ENCODE measurements at places on chromosomes 5 and 9. TPM values are rescaled to one million over a fixed set of nuclear protein-coding genes. Genes with fewer than 3 reads are reported as not detected.

GRCh38 chr5:159518371-159518770, 188.1 kb upstream of the IL12B start:
- no peak for DNase-seq
- H3K27me3 ChIP-seq = no peaks in the 10 kb centered on the region
- no peak overlapping the region for H3K4me3 ChIP-seq
- H3K36me3 ChIP-seq = no peaks in the 10 kb centered on the region

The YIPF5 gene
- 42.0 TPM for total RNA-seq

GRCh38 chr5:3252235-3252634, 343.4 kb upstream of the IRX1 start:
- H3K4me3 ChIP-seq = no peak overlapping the region
- DNase-seq = no peak
- no peak overlapping the region for H3K27ac ChIP-seq
- no peaks in the 10 kb centered on the region for H3K4me1 ChIP-seq

The CYLC2 gene
- total RNA-seq = not detected

DNA sequence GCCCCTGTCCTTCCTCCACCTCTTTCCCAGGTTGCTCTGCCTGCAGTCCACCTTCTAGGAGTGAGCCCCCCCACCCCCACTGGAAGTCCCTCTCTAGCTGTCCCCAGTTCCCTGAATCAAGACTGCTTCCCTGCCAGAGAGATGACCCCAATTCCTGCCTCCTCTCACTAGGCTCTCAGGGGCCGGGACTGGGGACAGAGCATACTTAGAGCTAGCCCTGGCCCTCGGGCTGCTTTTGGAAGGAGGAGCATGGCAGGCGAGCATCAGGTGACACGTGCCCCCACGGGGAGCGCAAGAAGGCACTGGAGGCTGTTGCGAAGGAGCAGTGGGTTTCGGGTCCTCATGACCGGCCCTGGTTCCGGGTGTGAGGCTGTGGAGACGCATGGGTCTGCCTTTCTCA, 9.7 kb downstream of the TRAF2 start:
- H3K27me3 ChIP-seq = no peaks in the 10 kb centered on the region
- DNase-seq = no peak
- H3K4me3 ChIP-seq = no peak overlapping the region
- no peaks in the 10 kb centered on the region for H3K4me1 ChIP-seq
- H3K36me3 ChIP-seq = peaks cover 9% of the 10 kb centered on the region
- no peak overlapping the region for H3K27ac ChIP-seq

- H3K27ac ChIP-seq = no peak overlapping the region
- no peak for DNase-seq
- H3K4me3 ChIP-seq = no peak overlapping the region
Measured at GRCh38 chr9:69045821-69046220, 10.3 kb downstream of the FXN start.

DNA sequence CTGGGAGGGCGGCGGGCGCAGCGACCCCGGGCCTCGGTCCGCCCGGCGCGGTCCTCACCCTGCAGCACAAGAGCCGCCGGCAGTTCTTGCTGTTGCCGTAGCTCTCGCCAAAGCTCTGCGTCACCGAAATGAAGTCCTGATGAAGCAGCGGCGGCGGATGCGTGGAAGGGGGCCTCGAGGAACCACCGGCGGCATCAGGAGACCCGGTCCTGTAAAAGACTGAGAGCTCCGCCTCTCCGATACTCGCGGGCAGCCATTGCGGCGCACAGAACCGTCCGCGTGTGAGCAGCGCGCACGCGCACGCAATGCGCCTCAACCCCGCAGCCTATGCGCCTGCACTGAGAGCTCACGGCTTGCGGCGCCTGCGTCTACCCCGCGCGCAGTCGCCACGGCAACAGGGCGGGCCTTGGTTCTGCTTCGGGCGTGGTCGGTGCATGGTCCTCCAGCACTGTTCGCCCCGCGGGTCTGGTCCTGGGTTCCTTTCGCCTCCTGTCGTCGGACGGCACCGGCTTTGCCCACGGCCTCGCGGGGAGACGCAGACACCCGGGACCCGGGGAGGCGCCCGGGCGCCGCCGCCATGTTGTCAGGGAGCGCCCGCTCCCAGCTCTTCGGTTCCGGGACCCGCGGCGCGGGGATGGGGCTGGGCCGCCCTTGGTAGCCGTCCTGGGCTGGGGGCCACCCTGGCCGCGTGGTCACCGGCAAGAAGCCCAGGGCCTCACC, 9.3 kb upstream of the GRIN1 start:
- peak overlapping the region; percentile 78 for H3K4me3 ChIP-seq
- H3K36me3 ChIP-seq = no peaks in the 10 kb centered on the region
- H3K27ac ChIP-seq = peak overlapping the region; percentile 81
- no peaks in the 10 kb centered on the region for H3K27me3 ChIP-seq
- peaks cover 25% of the 10 kb centered on the region for H3K4me1 ChIP-seq

- no peaks in the 10 kb centered on the region for H3K36me3 ChIP-seq
- H3K27ac ChIP-seq = no peak overlapping the region
- H3K27me3 ChIP-seq = no peaks in the 10 kb centered on the region
- H3K4me1 ChIP-seq = no peaks in the 10 kb centered on the region
Measured at GRCh38 chr5:108074626-108075025, 307.3 kb downstream of the FBXL17 start.

- no peaks in the 10 kb centered on the region for H3K36me3 ChIP-seq
- H3K4me3 ChIP-seq = no peak overlapping the region
- no peaks in the 10 kb centered on the region for H3K27me3 ChIP-seq
- no peak overlapping the region for H3K27ac ChIP-seq
Measured at GRCh38 chr9:86201474-86202337, 57.8 kb downstream of the C9orf153 start.

DNA sequence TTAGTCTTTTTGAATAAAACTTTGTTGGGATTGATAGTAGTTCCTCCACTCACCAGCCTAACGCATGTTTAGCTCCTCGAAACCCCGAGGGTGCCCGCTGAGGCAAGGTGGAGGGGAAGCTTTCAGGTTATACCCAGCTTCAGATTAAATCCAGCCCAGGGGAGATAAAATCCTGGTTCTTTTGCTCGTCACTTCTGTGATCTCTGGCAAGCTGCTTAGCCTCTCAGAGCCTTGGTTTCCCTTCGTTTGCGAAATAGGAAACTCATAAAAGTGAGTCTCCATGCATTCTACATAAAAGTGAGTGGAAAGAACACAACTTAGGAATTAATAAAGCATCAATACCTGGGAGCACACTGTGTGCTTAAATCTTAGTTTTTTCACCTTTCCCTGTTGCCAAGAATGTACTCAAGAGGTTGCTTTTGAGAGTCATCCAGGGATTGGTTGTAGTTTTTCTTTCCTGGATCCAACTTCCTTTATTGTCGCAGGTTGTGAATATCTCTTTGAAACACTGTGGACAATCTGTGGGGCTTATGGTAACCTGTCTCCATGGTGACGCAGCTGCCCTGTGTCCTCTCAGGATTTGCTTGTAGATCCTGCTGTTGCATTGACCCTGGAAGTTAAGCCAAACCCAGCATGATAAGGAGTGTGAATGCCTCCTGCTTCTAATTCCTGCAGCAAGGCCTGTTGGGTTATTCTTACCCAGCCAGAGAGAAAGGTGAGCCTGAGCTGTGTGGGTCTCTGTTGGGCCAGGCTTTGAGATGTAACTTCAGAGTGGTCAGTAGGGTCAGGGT, 2.0 kb downstream of the GALNT12 start:
- no peaks in the 10 kb centered on the region for H3K27me3 ChIP-seq
- H3K36me3 ChIP-seq = no peaks in the 10 kb centered on the region
- no peak overlapping the region for H3K4me3 ChIP-seq
- DNase-seq = no peak
- no peak overlapping the region for H3K27ac ChIP-seq

GRCh38 chr5:90476391-90476790, 1.7 kb downstream of the POLR3G start:
- no peak for DNase-seq
- H3K4me1 ChIP-seq = peaks cover 15% of the 10 kb centered on the region
- no peaks in the 10 kb centered on the region for H3K36me3 ChIP-seq

- no peak for DNase-seq
- no peak overlapping the region for H3K27ac ChIP-seq
- peaks cover 8% of the 10 kb centered on the region for H3K4me1 ChIP-seq
- H3K4me3 ChIP-seq = no peak overlapping the region
- no peaks in the 10 kb centered on the region for H3K27me3 ChIP-seq
Measured at GRCh38 chr5:138450971-138451370, 12.1 kb downstream of the REEP2 start.

GRCh38 chr9:123335193-123335985, 20.6 kb upstream of the CRB2 start:
- H3K4me3 ChIP-seq = no peak overlapping the region
- peaks cover 17% of the 10 kb centered on the region for H3K4me1 ChIP-seq
- no peaks in the 10 kb centered on the region for H3K36me3 ChIP-seq

GRCh38 chr9:122234022-122234748, 5.4 kb upstream of the LHX6 start:
- H3K27ac ChIP-seq = no peak overlapping the region
- H3K4me3 ChIP-seq = no peak overlapping the region
- no peaks in the 10 kb centered on the region for H3K4me1 ChIP-seq
- H3K36me3 ChIP-seq = no peaks in the 10 kb centered on the region
- no peak for DNase-seq
- H3K27me3 ChIP-seq = peaks cover 17% of the 10 kb centered on the region

GRCh38 chr5:139088024-139088423, 110.1 kb downstream of the SIL1 start:
- no peak overlapping the region for H3K27ac ChIP-seq
- no peaks in the 10 kb centered on the region for H3K36me3 ChIP-seq
- DNase-seq = no peak
- H3K4me3 ChIP-seq = no peak overlapping the region
- H3K4me1 ChIP-seq = no peaks in the 10 kb centered on the region

The CRHBP gene
- not detected for total RNA-seq

DNA sequence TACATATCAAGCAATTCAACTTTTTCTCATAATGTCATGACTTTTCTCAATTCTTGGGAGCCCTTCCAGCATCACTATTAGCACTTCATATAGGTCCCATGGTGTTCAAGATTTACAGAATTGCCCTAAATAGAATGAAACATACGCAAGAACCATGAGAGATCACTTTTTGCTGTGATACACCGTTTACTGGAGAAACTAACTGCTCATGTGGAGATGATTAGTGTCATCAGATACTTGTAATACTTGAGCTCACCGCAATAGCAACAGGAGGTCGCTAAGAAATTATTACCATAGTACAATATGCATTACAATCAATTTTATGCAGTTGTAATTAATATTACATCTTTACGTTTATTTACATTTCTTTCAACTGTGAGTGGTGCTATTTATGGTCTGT, 4.8 kb upstream of the PCSK5 start:
- H3K4me3 ChIP-seq = no peak overlapping the region
- H3K27me3 ChIP-seq = no peaks in the 10 kb centered on the region
- no peaks in the 10 kb centered on the region for H3K4me1 ChIP-seq
- no peaks in the 10 kb centered on the region for H3K36me3 ChIP-seq

DNA sequence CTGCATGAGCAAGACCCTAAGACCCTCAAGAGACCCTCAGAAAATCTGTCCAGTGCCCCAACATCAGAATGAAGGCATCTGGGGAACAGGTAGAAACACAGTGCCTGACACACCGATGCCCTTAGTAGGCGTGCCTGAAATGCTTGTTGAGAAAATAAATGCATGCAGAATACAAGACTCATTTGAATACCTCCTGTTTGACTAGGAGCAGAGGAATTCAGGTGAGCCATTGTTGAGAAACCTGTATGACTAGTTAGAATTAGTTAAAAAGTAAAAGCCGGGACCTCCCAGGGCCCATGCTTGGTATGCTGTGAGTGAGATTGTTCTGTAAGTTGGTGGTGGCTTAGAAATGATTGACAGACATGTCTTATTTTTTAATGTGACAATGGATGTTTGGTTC, 55.0 kb downstream of the WWC1 start:
- no peak overlapping the region for H3K4me3 ChIP-seq
- H3K36me3 ChIP-seq = no peaks in the 10 kb centered on the region
- no peak overlapping the region for H3K27ac ChIP-seq
- no peaks in the 10 kb centered on the region for H3K27me3 ChIP-seq
- no peak for DNase-seq

GRCh38 chr5:115578657-115579056, 23.6 kb downstream of the TICAM2 start:
- no peaks in the 10 kb centered on the region for H3K36me3 ChIP-seq
- no peak overlapping the region for H3K27ac ChIP-seq
- DNase-seq = no peak
- no peaks in the 10 kb centered on the region for H3K4me1 ChIP-seq
- no peaks in the 10 kb centered on the region for H3K27me3 ChIP-seq

The FXN gene
- total RNA-seq = 30.0 TPM

DNA sequence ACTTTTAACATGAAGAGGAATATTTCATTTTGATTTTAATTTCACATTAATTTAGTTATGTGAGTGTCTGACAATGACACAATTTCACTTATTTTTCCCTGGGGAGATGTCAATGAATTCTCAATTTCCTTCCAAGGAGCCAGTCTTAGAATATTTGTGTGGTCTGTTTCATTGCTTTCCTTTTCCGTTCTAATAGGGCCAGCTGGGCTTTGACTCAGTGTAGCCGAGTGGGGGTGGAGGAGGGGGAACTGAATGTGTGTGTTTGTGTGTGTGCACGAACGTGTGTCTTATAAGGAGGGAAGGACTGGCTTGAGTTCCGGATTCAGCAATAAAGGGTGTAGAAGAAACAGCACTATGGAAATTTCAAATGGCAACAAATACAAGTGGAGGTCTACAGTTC, 100.0 kb downstream of the BASP1 start:
- no peak overlapping the region for H3K27ac ChIP-seq
- no peak for DNase-seq
- no peaks in the 10 kb centered on the region for H3K36me3 ChIP-seq

GRCh38 chr9:126591922-126592321, 21.8 kb upstream of the LMX1B start:
- H3K4me1 ChIP-seq = no peaks in the 10 kb centered on the region
- no peak for DNase-seq
- peaks cover 8% of the 10 kb centered on the region for H3K27me3 ChIP-seq
- no peak overlapping the region for H3K4me3 ChIP-seq
- no peak overlapping the region for H3K27ac ChIP-seq

The LIX1 gene
- not detected for total RNA-seq

The PTPRD gene
- total RNA-seq = 0.04 TPM

GRCh38 chr9:962023-962422, 14.4 kb upstream of the DMRT3 start:
- H3K4me3 ChIP-seq = no peak overlapping the region
- DNase-seq = no peak
- H3K27ac ChIP-seq = no peak overlapping the region
- H3K27me3 ChIP-seq = peaks cover 4% of the 10 kb centered on the region
- H3K36me3 ChIP-seq = no peaks in the 10 kb centered on the region
- H3K4me1 ChIP-seq = no peaks in the 10 kb centered on the region

The NTRK2 gene
- 0.26 TPM for total RNA-seq

DNA sequence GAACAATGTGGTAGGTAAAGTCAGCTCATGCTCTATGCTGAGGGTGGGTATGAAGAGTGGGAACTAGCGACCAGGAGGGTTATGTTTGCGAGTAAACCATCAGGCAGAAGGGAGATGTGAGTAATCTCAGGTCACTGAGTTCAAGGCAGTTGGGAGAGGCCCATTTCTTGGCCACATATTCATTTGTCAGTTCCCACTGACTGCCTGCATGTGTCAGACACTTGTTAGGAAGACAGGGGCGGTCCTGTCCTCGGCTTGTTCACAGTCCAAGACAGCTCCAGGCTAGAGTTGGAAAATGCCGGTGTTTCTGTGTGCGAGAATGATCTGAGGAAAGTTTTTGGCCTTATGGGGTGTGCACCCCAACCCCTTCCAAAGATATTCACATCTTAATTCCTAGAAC, 48.6 kb upstream of the GDNF start:
- H3K4me3 ChIP-seq = no peak overlapping the region
- H3K27me3 ChIP-seq = no peaks in the 10 kb centered on the region
- H3K27ac ChIP-seq = no peak overlapping the region
- H3K4me1 ChIP-seq = no peaks in the 10 kb centered on the region
- DNase-seq = no peak

- peaks cover 4% of the 10 kb centered on the region for H3K27me3 ChIP-seq
- H3K4me1 ChIP-seq = no peaks in the 10 kb centered on the region
- DNase-seq = no peak
- H3K4me3 ChIP-seq = no peak overlapping the region
- H3K27ac ChIP-seq = no peak overlapping the region
Measured at GRCh38 chr5:129903466-129904101, 681 bp upstream of the CHSY3 start.
